ENCODE measurements at places on chromosomes 1 and 21. TPM values are rescaled to one million over a fixed set of nuclear protein-coding genes. Genes with fewer than 3 reads are reported as not detected.

STUM gene
- 0.58 TPM for total RNA-seq

ARHGEF16 gene
- total RNA-seq: 16.9 TPM

MR1 gene
- 40.8 TPM for total RNA-seq

CCSAP gene
- 10.5 TPM for total RNA-seq

ECE1 gene
- total RNA-seq: 71.4 TPM

- peak; percentile 32 for DNase-seq
- peaks cover 14% of the 10 kb centered on the region for H3K4me1 ChIP-seq
- H3K27ac ChIP-seq: no peak overlapping the region
Measured at GRCh38 chr1:180343921-180344769, 114.1 kb downstream of the LHX4 start.

- DNase-seq: no peak
- no peaks in the 10 kb centered on the region for H3K27me3 ChIP-seq
- H3K4me1 ChIP-seq: peaks cover 9% of the 10 kb centered on the region
- no peak overlapping the region for H3K27ac ChIP-seq
- no peaks in the 10 kb centered on the region for H3K36me3 ChIP-seq
Measured at GRCh38 chr1:230705289-230706019, 8.5 kb downstream of the AGT start.

DNA sequence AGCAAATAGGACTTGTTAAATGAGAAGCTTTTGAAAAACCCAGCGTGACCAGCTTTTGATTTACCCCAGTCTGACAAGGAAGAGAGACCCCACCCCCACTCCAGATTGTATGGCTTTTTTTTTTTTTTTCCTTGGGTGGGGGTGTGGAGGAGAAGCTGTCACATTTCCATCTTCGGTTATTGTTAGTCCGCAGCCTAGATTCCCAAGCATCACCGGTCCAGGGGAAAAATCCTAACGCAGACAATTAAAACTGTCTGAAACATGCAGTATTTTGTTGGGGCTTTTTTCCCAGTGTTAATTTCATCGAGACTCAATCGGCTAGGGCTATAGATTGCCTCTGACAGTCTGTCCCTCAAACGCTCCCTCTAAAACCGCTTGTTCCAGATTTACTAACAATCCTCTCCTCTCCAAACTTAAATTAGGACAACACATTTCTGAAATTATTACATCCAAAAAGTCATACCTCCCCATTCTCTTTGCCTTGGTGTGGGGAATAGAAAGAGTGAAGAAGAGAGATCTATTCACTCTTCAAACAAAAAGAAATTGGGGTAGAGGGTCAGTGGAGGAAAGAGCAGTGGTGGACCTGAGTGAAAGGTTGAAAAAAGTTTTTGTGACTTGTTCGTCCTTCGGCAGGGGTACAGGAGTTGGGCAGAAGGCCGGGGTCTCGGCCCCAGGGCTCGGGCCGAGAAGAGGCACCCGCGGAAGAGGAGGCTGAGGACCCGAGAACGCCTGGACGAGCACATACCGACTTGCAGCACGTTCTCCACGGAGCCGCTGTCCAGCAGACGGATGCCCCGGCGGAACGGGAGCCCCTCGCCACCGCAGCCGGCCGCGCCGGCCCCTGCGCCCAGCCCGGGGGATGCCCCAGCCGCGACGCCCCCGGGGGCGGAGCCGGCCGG lies 1.1 kb downstream of the ZSWIM5 start:
- peak overlapping the region; percentile 93 for H3K27ac ChIP-seq
- H3K27me3 ChIP-seq: no peaks in the 10 kb centered on the region
- H3K4me3 ChIP-seq: peak overlapping the region; percentile 99
- no peaks in the 10 kb centered on the region for H3K36me3 ChIP-seq
- peak; percentile 79 for DNase-seq

DNA sequence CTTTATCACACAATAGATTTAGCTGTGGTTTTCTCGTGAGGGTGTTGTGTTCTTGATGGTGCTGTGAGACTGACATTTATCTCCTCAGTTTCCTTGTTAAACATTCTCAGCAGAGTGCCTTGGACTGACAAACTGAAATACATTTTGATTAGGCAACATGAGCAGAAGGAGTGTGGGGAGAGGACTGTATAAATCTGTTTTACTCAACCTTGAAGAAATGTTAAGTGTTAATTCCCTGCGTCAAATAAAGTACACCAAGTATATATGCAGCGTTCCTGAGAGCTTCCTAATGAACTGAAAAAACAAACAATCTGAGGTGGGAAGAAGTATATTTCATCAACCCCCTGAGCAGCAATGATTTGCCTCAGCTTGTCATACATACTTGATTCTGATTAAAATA lies 540.3 kb upstream of the B3GALT2 start:
- H3K27ac ChIP-seq: no peak overlapping the region
- H3K36me3 ChIP-seq: no peaks in the 10 kb centered on the region
- no peak overlapping the region for H3K4me3 ChIP-seq

GRCh38 chr1:17287130-17287776 lies 20.7 kb upstream of the PADI4 start:
- no peak overlapping the region for H3K27ac ChIP-seq
- no peaks in the 10 kb centered on the region for H3K4me1 ChIP-seq
- H3K4me3 ChIP-seq: no peak overlapping the region
- H3K27me3 ChIP-seq: peaks cover 8% of the 10 kb centered on the region
- DNase-seq: no peak

- H3K36me3 ChIP-seq: no peaks in the 10 kb centered on the region
- no peak overlapping the region for H3K27ac ChIP-seq
- no peaks in the 10 kb centered on the region for H3K4me1 ChIP-seq
- DNase-seq: no peak
Measured at GRCh38 chr1:66860529-66860928, 59.5 kb upstream of the INSL5 start.

DNA sequence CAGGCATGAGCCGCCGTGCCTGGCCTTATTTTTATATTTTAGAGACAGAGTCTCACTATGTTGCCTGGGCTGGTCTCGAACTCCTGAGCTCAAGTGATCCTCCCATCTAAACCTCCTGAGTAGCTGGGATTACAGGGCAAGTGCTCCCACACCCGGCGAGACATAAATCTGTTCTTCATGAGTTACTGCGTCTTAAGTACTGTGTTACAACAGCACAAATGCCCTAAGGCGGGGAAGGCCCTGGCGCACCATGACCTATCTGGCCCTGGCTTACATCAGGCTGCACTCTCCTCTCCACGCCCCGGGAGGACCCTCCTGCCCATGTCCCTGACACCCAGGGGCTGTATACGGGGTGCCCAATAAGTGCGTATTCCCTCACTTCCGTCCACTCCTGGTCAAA lies 4.3 kb downstream of the GPR153 start:
- H3K36me3 ChIP-seq: no peaks in the 10 kb centered on the region
- no peak overlapping the region for H3K27ac ChIP-seq
- H3K27me3 ChIP-seq: peaks cover 21% of the 10 kb centered on the region

DNA sequence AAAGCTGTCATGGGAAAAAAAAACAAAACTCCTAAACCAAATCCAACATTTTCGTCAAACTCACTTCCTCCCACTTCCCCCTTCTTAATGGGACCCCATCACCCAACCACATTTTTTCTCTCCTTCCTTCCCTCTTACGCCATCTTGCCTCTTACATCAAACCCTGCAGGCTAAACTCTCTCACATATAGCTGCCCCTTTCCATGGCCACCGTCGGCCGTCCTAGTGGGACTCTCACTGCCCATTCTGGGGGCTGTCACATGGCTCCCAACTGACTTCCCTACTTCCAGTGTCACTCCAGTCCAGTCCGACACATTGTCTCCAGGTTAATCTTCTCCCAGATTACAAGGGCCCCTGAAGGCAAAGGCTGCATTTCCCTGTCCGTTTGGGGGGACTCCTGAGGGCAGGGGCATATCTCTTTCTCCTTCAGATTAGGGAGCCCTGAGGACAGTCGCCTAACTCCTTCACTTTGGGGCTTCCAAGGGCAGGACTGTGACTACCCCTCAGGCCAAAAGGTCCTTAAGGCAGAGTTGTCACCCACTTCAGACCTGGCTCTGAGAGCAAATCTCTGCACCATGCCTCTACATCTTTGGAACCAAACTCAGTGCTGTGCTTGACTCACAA lies 658 bp downstream of the UBXN11 start:
- H3K27ac ChIP-seq: peak overlapping the region; percentile 60
- no peaks in the 10 kb centered on the region for H3K36me3 ChIP-seq
- H3K4me1 ChIP-seq: peaks cover 7% of the 10 kb centered on the region

DNA sequence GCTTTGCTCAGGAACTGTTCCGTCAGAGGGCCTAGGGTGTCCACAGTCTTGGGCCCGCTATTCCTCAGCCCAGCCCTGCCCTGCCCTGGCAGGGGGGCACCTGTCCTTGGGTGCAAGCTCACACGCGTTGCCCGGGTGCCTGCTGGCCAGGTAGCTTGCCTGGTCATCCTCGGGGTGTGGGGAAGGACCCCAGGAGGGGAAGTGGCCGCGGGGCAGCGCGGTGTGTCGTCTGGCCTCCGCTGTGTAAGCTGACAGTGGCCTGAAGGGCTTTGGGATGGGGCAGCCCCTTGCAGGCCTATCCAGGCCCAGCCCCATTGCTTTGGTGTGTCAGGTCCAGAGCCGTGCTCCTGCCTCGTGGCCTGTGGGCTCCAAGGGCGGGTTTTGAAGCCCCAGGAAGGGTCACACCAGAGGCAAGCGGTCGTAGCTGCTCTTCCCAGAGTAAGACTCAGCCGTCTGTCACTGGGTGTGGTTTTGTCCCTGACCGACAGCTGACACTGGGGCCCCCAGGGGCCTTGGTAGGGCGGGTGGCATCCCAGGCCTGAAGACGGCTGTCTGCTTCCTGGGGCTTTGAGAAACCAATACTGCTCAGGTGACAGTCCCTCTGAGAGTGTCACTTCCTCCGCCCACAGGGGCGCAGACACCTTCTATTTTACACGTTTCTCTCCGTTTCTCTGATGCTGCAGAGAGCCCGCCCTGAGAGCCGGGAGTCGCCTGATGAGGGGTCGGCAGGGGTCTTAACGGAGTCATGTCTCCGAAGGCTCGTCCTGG lies 72.1 kb downstream of the SKI start:
- peak overlapping the region; percentile 32 for H3K4me3 ChIP-seq
- H3K27ac ChIP-seq: peak overlapping the region; percentile 84
- peaks cover 32% of the 10 kb centered on the region for H3K4me1 ChIP-seq
- H3K36me3 ChIP-seq: peaks cover 22% of the 10 kb centered on the region
- DNase-seq: peak; percentile 45

Measured in stomach (tissue), 19 donors.